ENCODE measurements at places on chromosomes 6 and 20.

GRCh38 chr6:93040375-93040774 is 379.0 kb downstream of the EPHA7 start:
- DNase-seq, result peak; percentile 3

DNA sequence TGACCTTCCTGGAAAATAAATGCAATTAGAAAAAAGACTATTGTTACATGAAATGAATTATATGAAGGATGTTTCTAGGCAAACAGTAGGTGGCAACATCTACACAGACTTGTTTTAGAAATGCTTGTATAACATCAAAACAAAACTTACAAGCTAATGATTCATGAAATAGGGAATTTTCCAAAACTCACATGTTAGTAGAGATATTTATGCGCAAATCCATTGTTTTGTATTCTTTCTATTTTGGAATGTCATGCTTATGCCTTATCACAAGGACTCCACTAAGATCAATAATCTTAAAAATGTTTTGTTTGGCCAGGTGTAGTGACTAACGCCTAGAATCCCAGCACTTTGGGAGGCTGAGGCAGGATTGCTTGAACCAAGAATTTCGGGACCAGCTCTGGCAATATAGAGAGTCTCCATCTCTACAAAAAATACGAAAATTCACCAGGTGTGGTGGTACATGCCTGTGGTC is 32.3 kb upstream of the LGSN start:
- peak; percentile 73 for DNase-seq

DNA sequence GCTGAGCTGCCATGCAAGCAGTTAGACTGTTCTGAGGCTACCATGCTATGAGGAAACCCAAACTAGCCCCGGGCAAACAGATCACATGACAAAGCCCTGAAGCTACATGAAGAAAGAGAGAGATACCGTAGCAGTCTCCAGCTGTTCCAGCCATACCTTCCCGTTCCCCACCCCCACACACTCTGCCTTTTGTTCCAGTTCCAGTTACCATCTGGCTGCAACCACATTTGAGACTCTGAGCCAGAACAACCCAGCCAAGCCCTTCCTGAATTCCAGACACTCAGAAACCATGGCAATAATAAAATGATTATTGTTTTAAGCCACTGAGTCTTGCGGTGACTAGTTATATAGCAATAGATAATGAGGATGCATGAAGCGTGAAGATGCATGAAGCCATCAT is 28.3 kb downstream of the RIN2 start:
- DNase-seq, result peak; percentile 74

DNA sequence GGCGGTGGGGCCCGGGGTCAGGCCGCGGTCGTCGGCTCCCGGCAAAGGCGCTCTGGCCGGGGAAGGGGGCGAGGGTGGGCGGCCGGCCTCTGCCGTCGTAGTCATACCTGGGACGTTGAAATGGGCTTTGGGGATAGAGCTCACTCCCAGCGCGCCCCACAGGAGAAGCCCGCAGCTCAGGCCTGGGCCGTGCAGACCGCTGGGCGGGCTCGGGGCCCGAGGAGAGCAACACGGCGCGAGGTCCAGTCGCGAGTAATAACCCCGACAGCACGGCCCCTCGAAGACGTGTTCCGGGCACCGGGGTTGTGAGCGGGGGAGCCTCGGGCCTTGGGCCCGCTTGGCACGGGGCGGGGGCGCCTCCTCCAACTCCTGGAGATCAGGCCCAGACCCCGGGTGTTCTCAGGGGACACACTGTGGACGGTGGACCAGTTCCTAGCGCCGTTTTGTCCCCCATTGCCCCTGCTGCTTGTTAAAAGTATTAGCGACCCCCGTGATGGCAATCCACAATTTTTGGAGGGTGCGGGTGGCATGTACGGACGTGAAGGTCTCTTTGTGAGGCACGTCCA is 10.9 kb downstream of the FOXC1 start:
- DNase-seq, result no peak

- DNase-seq, result no peak
Observed at GRCh38 chr20:62962891-62963613, 10.5 kb downstream of the SLC17A9 start.

DNA sequence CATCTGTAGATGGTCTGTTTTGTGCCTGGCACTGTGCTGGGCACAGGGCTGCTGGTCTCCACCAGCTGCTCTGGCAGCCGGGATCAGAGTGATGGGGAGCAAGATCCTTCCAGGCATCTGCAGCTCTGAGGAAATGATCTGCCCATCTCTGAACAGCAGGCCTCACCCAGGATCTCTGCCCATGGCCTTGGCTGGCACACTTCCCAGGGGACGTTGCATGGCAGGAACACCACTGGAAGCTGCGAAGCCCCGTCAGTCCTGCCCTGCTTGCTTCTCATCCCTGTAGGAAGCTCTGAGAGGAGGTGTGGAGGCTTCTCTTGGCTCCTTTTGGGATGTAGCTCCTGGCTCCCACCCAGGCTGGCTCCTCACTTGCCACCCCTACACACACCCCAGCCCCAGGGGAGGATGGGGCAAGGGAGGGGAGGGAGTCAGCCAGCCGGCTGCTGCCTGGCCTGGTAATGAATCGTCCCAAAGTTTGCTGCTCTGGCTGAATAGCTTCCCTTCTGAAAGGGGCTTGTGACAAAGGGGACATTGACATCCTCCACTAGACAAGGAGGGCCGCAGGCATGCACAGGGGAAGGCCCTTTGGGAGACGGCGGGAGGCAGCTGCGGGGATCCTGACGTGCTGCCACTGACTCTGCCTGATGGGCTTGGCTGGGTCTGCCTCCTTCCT is 108.9 kb downstream of the VEGFA start:
- no peak for DNase-seq

DNA sequence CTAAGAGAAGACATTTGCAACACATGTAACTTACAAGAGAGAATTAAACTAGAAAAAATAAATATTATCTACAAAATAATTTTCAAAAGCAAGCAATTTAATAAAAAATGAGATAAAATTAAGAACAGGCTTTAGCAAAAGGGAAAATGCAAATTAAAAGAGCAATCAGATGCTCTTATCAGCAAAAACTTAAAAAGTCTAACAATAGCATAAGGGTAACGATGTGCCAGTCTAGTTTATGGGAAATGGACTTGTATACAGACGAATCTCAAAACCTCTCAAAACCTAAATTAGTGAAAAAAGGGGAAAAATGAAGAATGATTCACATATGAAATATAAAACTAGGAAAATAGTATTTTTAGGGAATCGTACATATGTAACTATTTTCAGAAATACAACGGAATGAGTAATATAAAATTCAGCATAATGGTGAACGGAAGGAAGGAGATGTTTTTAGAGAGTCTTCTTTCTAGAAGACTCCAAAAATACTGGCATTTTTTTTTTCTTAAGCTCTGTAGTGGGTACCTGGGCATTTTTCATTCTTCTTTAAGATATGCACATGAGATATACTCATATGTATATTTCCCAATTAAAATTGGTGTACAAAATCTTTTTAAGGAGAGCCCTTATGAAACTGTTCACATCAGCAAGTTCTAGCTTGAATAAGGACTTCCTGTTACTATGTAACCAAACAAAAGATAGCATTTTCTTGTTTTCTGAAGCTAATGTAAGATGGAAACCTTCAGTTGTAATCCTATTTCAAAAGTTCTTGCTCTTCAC is 927 bp upstream of the MANEA start:
- DNase-seq, result peak; percentile 13

DNA sequence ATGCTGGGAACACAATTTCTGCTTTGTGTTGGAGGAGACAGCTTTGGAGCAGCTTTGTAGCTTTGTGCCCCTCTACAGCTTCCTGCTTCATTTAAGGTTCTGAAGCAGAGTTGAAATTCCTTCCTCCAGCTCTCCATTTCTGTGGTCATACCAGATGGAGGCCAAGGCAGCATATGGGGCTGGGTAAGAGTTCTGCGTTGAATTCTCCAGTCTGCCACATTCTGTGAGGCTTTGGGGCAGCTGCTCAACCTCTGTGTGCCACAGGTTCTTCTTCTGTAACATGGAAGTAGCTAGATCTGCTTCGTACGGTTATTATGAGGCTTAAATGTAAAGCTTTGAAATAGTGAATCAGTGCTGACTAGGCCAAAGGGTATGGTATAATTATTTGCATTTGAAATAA is 2.9 kb upstream of the TRIM26 start:
- DNase-seq, result no peak

- peak; percentile 74 for DNase-seq
Observed at GRCh38 chr20:3045042-3045815, 623 bp upstream of the MRPS26 start.

DNA sequence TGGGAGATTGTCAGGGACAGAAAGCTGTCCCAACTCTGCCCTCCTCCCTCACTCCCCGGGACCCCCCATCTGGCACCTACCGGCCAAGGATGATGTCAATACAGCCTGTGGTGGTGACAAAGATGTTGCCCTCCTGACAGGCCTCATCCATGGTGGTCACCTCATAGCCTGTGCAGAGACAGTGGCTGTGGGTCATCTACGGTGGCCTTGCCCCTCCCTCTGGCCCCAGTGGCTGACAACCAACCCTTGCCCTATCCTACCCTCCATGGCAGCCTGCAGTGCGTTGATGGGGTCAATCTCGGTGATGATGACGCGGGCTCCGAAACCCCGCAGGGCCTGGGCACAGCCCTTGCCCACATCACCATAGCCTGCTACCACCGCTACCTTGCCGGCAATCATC is 12.7 kb downstream of the AHCY start:
- no peak for DNase-seq

GRCh38 chr20:43744151-43744611 is 17.4 kb upstream of the GTSF1L start:
- peak; percentile 46 for DNase-seq

DNA sequence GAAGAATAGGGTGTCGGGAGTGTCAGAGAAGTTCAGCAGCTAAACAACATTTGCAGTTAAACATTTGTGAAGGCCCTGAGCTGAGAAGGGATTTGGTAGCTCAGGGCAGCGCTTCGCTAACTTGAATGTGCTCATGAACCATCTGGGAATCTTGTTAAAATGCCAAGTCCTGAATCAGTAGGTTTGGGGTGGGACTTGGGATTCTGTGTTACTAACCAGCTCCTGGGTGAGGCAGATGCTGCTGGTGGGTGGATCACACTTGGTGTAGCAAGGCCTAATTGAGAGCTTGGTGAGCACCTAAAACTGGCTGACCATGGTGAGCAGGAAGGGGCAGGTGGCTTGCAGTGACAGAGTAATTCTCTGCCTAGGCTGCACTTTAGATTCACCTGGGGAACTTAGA is 5.9 kb downstream of the PTPRA start:
- peak; percentile 65 for DNase-seq

GRCh38 chr6:7747901-7748504 is 22.1 kb downstream of the BMP6 start:
- no peak for DNase-seq

GRCh38 chr6:28771401-28772267 is 152.2 kb downstream of the TRIM27 start:
- no peak for DNase-seq

DNA sequence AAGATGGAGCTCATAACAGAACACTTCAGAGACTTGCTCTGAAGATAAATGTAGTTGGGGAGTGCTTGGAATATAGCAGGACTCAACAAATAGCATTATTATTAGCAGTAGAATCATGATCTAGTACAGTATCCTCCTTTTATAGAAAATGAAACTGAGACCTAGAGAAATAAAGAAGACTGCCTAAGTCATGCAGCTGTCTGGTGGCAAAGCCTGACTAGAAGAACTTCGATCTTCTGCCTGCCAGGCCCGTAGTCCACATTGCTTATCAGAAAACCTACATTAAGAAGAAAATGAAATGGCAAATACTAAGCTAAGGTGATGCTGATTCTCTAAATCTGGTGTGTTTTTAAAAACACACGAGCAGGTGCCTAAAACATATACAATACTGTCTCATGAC is 46.4 kb upstream of the DST start:
- DNase-seq, result no peak

DNA sequence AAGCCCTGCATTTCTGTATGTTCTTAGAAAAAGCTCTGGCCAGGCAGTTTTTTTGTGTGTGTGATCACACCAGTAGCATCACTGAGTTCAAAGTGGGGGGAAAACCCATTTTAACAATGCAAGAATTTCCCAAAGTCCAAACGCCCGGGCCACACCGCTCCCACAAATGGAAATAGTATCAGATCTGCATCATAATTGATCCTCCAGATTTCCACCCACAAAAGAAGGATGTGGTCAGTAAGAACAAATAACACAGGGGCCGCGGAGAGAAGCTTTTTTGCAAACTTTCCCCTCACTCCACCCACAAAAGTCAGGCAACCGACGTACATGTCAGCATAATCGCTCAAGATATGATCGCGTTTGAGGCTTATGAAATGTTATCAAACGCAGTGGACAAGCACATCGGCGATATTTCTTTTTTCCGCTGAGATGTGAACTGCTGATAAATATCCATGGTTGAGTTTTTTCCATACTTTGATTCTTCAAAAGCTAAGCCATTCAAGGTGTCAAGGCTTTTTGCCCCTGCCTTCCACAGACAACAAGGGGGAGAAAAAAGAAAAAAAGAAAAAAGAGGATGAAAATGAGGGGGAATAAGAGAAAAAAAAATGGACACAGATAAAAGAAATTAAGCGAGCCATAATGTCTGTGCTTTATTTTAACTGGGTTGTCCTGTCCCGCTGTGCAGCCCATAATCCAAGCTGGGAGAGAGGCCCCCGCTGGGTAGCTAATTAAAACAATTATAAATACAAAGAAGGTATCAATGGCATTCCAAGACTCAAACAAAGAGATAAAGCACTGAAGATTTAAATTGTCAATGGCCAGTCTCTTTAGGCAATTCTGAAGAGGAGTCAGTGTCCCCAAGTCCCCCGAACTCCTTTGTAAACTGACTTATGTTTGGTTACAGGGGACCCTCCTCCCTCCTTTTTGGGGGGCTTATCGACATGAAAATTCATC is 143.5 kb downstream of the ZFP64 start:
- peak; percentile 33 for DNase-seq

DNA sequence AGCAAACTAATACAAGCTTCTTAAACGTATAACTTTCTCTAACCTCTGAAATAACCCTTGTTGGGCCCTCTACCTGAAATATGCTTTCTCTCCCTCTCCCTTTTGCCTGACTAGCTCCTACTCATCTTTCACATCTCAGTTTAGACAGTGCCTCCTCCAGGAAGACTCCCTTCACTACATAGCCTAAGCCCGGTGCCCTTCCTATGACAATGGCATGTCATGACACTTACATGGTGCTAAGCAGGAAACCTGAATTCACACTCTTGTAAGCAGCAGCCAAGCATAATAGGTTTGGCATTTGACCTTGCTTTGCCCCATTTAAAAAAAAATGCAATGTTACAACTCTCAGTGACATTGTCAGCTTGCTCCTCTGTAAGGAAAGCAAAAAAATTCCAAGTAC is 33.1 kb upstream of the FBXL4 start:
- no peak for DNase-seq

DNA sequence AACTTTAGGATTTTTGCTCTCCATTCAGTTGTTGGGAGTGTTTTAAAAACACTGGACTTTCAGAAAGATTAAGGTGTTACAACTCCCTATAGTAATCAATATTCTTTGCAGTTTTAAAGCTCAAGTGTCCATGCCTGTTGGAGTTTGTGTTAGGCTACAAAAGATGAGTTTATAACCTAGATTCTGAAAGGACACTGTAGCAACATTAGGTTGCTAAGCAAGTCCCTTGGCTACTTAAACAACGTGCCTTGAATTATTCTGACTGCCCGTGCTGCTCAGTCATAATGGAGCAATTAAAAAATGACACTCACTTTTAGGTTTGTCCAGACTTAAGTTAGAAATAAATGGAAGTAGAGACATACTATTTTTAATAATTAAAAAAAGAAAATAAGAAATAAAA is 41.0 kb downstream of the KLHL32 start:
- DNase-seq, result no peak
